ENCODE measurements at places on chromosomes 7 and 10.

DNA sequence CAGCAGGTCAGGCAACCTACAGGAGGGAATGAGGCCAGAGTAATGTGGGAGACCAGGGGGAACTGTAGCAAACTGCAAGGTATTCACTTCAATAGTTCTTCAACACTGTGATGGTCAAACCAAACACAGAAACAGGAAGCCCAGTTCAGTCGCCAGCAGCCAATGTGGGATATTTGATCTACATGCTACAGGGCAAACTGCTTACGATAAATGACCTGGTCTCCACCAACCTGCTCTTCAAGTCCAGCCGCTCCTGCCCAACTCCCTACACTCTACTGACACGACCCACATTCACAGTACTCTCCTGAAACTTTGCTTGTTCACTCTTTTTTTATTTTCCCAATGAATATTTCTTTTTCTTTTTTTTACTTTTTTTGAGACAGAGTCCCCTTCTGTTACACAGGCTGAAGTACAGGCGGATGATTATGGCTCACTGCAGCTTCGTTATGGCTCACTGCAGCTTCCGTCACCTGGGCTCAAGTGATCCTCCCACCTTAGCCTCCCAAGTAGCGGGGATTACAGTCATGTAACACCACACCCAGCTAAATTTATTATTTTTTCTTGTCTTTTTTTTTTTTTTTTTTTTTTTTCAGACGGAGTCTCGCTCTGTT, 42.1 kb downstream of the MDH2 start:
- DNase-seq, result no peak

GRCh38 chr7:148458263-148458662, 132.3 kb upstream of the C7orf33 start:
- no peak for DNase-seq

- DNase-seq, result peak; percentile 58
Measured at GRCh38 chr7:43693687-43694398, 35.5 kb downstream of the COA1 start.

GRCh38 chr7:130909161-130909836, 175.3 kb upstream of the KLF14 start:
- DNase-seq, result no peak

DNA sequence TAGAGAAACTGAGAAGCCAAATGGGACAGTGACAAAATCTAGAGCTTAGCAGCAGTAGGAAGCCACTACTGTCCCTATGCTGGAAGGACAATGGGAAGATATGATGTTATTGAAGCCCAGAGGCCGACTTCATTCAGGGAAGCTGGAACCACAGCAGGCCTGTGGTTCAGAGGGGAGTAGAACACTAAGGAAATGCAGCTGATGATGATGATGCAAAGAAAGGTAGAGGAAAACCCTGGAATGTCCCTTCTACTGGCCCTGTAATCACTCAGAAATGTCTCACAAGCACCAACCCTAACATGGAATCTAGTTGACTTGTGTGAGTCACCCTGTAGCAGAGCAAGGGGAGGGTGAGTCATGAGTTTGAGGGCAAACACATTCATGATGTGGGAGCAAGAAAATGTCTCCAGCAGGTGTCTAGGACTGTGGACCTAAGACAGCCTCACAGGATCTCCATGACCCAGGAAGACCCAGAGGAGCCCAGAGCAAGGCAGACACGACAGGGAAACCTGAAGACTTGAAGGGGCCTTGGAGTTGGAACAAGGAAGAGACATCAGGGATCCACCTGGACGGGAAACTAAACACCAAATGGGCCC, 37.0 kb upstream of the LRRC17 start:
- DNase-seq, result peak; percentile 99

GRCh38 chr10:72981882-72982529, 27.4 kb upstream of the PLA2G12B start:
- peak; percentile 21 for DNase-seq

GRCh38 chr7:22725585-22725984, 1.4 kb upstream of the IL6 start:
- DNase-seq, result peak; percentile 49
